Neural crest cell (in vitro differentiated cells): ENCODE measurements at places on chromosomes 3 and 15. TPM values are rescaled to one million over a fixed set of nuclear protein-coding genes. Genes with fewer than 3 reads are reported as not detected.
A peak's percentile ranks its signal among the peaks of the same experiment; 100 is the strongest.

DNA sequence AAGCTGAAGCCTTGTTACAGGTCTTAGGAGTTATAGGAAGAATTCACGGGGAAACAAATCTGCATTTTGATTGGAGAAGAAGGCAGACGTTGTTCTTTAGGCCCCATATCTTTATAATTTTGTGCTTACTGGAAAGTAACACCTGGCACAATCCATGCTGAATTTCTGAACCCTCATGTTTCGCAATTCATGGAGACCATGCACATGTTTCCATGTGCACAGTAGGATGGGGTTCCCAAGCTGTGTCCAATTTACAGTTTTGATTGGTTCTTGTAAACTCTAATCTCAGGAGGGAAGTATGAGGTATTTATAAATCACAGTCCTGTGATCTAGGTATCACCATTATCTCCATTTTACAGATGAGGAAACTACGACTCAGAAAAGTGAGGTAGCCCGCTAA, 7.8 kb upstream of the SCAANT1 start:
- DNase-seq: no peak

The MOBP gene
- not detected in 2 replicates for total RNA-seq

- no peak for DNase-seq
Measured at GRCh38 chr3:55196495-55196894, 268.6 kb upstream of the LRTM1 start.

The PPP1R14D gene
- total RNA-seq: not detected in 2 replicates

- DNase-seq: no peak
Measured at GRCh38 chr3:107704477-107704876, 181.7 kb downstream of the BBX start.

DNA sequence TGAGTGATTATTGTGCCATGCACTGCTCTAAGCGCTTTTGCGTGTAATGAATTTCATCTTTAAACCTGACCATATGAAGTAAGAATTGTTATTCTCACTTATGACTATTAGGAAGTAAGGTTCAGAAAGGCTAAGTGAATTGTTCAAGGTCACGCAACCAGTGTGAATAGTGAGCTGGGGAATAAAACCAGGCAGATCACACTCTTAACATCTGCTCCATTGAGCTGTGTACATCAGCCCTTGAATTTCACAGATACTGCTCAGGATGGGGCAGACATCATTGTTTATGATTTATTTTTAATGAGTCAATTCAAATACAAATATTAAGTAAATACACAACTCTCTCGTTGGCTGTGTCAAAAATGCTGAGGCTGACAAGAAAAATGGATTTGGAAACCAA, 184.5 kb downstream of the FNDC3B start:
- no peak for DNase-seq

The ASB14 gene
- not detected in 2 replicates for total RNA-seq

DNA sequence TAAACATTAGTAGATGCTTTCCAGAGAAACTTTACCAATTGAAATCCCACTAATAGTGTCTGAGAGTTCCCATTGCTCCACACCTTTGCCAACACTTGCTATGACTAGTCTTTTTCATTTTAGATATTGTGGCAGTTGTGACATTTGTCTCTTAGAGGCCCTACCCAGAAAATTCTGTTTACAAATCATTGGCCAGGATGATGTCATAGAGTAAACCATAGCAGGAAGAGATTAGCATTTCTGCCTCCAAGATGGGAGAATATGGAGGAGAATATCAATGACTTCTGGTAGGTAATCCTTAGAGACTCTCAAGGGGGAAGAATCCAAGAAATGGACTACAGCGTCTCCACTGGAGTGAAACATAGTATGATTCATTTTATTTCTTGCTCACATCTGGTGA, 291.0 kb upstream of the CNTN3 start:
- DNase-seq: no peak

DNA sequence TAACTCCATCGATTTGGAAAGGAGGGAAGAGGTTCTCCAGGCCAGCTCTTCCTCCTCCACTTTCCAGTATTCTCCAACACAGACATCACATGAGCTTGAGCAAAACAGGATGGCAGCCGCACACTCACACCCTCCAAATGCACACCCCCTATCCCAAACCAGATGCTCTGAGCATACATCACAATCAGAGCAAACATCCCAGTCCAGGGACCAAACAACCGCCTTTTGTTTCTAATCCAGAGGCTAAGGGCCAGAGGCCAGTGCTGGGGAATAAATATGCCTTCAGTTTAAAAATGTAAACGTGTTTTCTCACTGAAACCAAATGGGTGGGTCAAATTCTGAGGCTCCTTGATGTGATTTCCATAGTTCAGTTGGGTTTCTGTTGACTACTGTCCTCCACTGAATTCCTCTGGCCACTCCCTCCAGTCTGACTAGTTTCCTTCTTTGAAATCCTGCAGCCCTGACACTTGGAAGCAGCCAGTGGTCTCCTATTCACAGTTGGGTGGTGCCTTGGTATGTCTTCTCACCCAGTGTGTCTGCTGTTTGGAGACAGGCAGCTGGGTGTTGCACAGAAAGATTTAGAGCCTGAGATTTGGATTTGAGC, 19.2 kb upstream of the MFGE8 start:
- no peak for DNase-seq

- no peak for DNase-seq
Measured at GRCh38 chr3:101362406-101362805, 42.0 kb upstream of the IMPG2 start.

DNA sequence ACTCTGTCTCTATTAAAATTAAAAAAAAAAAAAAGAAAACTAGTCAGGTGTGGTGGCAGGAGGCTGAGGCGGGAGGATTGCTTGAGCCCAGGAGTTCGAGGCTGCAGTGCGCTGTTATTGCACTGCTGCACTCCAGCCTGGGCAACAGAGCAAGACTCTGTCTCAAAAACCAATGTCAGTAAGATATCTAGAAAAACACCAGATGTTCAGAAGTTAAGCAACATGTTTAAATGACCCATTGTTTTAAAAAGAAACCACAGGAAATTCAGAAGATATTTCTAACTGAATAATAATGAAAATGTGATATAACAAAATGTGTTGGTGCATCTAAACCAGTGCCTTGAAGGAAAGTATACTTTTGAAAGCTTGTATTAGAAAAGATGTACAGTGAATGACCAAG, 203.4 kb upstream of the CGNL1 start:
- no peak for DNase-seq

DNA sequence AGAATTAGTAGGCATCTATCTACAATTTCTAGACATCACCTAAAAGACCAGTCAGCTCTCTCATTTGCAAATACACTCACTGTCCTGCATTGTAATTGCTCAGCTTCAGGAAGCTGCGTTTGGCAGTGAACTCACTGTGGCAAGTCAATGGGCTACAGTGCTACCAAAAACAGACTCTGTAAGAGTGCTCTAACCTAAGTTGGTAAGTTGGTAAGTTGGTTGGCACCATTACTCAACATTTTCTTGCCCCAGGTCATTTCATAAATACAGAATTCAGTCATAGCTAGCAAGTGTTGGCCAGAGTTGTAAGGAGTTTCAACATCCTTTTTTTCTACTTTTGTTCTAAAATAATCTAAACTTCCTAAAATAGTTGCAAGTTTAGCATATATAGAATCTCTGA, 466.3 kb downstream of the NAALADL2 start:
- no peak for DNase-seq

DNA sequence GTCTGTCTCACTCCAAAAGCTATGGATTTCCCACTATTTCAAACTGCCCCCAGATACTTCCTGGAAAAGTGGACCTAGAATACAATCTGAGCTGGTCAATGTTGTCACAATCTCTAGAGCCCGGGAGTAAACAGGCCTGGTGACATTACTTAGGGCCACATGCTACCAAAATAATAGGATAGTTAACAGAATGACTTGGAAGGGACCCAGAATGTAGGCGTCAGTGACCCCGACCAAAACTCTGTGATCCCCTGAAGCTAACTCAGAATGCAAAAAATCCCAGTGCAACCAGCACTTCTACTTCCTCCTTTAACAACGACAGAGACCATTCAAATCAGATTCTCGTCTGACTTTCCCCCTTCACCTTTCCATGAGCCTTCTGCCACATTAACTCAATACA, 51.5 kb upstream of the CDV3 start:
- DNase-seq: no peak

DNA sequence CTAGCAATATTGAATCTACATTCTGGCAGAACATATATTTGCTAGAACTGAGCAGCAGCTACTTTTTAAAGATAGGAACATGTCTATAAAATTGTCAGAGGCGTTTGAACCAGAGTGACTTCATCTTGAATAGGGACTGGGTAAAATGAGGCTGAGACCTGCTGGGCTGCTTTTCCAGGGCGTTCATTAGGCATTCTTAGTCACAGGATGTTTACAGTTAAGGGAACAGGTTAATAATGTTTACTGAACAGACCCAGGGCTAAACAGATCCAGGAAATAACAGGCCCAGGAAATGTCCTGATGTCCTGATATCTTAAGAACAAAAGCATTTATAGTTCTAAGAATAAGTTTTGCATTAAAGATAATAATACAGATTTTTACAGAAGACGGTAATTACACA, 34.5 kb upstream of the B3GALNT1 start:
- DNase-seq: no peak

- no peak for DNase-seq
Measured at GRCh38 chr3:11691767-11692531, 48.2 kb upstream of the VGLL4 start.

DNA sequence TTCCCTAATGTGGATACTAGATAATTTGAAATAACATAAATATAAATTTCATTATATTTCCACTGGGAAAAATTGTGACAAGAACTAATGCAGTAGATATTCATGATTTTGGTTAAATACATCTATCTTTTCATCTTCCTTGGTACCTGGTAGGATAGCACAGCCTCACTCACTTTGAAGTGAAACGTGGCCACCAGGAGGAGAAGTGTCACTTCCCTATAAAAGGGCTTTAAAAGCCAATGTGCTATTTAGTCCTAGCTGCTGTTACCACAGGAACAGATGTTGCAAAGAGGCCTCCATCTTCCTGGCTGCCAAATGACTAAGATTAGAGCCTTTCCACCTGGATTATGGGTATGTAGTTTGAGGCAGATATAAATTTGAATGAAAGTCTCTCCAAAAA, 140.0 kb downstream of the PLOD2 start:
- no peak for DNase-seq

DNA sequence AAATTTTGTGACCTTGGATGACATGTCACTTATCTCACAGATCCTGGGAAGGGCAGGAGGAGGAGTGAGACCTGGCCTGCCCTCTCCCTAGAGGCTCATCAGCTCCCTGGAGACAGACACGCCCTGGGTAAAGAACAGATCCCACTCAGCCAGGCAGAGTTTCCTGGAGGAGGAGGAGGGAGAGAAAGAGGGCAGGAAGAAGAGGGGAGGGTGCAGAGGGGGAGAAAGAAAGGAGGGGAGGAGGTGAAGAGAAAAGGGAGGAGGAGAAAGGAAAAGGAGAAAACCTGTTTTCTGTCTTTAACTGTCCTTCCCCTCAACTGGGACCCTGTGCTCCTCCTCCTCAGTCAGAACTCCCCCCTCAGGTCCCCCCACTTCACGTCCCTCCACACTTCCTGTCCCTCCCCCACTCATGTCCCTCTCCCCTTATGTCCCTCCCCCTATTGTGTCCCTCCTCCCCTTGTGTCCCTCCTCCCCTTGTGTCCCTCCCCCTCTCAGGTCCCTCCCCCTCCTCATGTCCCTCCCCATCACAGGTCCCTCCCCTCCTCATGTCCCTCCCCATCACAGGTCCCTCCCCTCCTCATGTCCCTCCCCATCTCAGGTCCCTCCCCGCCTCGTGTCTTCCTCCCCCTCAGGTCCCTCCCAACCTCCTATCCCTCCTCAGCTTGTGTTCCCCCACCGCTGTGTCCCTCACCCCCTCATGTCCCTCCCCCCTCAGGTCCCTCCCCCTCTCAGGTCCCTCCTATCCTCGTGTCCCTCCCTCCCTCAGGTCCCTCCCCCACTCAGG, 52.3 kb upstream of the CGNL1 start:
- DNase-seq: no peak

DNA sequence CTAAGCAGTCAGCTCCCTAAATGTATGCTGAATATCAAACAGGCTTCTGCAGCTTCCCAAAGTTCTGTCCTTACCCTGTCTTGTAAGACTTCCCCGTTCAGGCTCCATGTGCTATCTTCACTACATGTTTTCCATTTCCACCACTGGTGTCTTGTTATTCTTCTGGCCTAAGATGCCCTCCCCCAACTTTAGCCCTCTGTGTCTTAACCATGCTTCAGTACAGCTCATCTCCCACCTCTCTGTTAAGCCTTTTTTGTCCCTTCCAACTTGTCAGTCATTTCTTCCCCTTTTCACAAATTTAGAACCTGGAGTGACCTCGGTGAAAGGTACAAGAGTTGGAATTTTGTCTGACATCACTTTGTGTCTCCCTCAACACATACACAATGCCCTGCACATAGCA, 151.7 kb upstream of the TBL1XR1 start:
- DNase-seq: no peak

- DNase-seq: no peak
Measured at GRCh38 chr3:143276592-143276991, 157.0 kb downstream of the CHST2 start.

DNA sequence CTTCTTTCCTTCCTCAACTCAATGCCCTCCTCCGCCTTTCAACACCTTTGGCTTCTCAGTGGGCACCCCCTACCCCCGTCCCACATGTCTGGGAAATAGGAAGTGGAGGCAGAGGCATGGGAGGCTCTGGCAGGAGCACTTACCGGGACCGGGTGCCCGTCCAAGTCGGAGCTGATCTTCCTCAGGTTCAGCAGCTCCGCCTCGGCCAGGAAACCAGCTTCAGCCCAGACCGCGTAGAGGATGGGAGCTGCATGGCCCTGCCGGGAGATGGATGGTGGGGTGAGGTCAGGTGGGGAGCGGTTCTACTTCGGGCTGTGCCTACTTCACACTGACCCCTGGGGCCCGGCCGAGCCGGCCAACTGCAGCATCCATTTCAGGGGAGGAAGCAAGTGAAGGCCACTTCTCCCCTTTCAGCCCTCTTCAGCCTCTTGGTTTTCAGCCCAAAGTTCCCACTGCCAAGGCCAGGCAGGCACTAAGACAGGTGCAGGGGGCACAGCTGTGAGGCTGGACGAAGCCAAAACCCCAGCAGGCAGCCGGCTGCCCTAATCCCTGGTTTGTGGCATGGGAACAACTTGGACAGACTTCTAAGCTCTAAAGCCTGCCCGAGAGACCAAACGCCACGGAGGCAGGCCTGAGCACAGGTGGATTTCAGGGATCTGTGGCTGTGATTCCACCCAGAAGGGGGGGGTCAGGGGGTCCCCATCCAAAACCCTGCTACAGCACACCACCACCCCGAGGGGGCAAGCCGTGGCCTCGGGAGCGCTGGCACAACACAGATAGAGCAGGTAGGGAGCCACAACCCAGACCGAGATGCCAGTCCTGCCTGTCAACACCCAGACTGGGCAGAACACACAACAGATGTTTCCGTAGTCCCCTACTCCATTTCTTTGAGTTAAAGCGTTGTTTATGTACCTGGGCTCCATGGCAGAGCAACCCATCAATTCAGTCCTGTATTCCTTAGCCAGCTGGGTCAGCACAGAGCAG, 14.5 kb downstream of the TKT start:
- no peak for DNase-seq

GRCh38 chr3:24657870-24658510, 163.3 kb upstream of the THRB start:
- DNase-seq: no peak

- DNase-seq: peak; percentile 35
Measured at GRCh38 chr3:8607234-8608040, 37.2 kb downstream of the SSUH2 start.
